SW 1271 (cell line): ENCODE measurements at places on chromosomes 16 and 17.
A peak's percentile ranks its signal among the peaks of the same experiment; 100 is the strongest.

DNA sequence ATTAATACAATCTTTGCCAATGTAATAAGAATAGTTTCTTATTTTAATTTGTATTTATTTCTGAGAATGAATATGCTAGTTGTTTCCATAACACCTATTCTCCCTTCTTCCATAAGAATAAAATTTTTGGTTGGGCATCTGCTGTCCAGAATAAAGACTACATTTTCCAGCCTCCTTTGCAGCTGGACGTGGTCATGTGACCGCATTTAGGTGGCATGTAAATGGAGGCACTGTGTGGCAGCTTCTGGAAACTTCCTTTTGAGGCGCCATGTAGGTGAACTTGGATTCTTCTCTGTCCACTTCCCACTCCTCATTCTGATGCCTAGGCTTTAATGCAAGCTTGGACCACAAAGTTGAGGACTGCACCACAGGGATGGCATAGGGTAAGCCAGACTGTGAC lies 215.4 kb upstream of the AXIN2 start:
- DNase-seq: no peak

GRCh38 chr16:85386467-85387170 lies 226.5 kb upstream of the GSE1 start:
- no peak for DNase-seq

DNA sequence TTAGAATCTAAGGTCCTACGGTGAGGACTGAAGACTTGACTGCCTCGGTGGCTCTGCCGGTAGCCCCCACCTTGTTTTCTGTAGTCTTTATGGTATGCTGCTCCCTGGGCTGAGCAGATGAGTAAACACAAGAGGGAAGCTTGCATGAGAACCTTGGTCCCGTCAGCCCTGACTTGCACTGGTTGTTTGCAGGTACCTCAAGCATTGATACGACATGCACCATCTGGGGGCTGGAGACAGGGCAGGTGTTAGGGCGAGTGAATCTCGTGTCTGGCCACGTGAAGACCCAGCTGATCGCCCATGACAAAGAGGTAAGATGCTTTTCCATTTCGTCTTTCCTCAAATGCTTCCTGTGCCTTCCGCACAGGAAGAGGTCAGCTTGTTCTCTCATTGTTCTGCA lies 21.1 kb upstream of the TACO1 start:
- no peak for DNase-seq

GRCh38 chr17:36816214-36816906 lies 120.9 kb upstream of the LHX1 start:
- DNase-seq: no peak

DNA sequence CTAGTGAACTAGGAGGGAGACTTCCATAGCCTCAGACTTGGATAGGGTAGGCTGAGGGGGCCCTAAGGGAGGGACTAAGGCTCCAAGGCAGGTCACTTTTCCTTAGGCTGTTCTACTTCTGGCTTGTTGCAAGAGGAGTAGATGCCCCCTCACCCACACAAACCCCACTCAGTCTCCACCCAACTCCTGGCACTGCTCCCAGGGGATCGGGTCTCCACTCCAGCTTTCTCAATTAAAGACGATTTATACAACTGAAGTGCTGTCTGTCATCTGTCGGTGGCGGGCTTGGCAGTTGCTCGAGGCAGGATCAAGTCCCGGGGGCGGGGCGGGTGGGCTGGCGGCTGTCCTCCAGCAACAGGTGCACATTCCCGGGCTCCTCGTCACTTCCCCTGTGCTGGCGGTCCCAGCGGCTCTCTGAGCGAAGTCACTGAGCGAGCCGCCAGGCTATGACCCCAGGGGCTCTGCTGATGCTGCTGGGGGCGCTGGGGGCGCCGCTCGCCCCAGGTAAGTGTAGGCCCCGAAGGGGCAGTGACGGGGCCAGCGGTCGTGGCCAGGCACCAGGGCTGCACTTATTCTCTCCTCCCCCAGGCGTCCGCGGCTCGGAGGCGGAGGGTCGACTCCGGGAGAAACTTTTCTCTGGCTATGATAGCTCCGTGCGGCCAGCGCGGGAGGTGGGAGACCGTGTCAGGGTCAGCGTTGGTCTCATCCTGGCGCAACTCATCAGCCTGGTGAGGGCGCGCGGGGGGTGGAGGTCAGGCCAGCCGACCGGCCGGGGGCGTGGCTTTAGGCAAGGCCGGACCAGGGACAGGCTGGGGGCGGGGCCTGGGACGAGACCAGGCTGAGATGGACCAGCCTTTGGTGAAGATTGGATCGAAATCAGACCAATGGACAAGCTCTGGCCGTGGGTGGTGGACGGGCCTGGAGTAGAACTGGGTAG lies at the start of gene CHRNB1:
Gene CHRNB1 (plus strand): TSS at position 380 of the 937 bp plus-strand sequence. CDS start 67 bp downstream, at position 447.
- DNase-seq: peak; percentile 82

- DNase-seq: peak; percentile 4
These were observed 85.9 kb downstream of the SNX29 start for GRCh38 chr16:12062343-12063003.

DNA sequence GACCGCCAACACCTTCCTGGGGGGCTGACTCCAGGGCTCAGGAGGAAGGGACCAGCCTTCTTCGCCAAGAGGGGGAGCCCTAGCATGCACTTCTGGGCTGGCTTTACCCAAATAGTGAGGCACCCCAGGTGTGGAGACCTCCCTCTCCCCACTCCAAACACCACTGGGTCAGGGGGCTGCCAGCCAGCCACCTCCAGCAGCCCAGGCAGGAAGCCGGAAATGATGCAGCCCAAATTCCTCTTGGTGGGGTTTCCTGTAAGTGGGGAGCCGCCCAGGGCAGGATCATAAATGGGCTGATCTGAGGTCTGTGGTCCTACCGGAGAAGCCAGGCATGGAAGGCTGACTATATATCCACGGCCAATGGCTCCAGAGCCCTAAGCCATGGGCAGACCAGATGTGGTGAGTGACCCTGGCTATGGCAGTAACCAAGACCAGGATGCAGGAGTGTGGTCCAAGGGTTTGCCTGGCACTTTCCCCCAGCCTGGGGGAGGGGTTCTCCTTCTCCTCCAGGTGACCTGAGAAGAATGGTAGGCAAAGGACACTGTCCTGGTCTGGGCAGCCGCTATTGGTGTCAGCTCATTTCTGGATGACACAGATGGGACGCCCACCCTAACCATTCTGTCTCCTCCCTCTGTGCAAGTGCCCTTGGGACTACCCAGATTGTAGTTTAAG lies 4.2 kb downstream of the GIT1 start:
- no peak for DNase-seq

DNA sequence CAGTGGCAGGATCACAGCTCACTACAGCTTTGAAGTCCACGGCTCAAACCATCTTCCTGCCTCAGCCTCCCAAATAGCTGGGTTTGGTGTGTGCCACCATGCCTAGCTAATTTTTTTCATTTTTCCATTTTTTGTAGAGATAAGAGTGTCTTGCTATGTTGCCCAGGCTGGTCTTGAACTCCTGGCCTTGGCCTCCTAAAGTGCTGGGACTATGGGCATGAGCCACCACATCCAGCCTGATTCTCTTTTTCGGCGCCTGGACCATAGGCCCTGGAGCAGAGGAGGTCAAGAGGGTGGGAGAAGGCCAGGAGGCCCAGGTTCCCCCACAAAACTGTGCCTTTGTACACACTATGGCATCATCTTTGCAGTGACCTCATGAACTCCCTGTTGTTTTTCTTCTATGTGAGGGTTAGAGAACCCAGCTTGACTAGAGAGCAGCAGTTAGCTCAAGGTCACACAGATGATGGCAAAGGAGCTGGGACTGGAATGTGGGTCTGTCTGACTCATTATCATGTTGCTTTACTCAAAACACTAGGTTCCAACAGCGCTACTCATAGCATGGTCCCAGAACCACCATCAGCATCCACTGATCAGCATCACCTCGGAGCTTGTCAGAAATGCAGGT lies 16.3 kb downstream of the SCN4A start:
- no peak for DNase-seq

DNA sequence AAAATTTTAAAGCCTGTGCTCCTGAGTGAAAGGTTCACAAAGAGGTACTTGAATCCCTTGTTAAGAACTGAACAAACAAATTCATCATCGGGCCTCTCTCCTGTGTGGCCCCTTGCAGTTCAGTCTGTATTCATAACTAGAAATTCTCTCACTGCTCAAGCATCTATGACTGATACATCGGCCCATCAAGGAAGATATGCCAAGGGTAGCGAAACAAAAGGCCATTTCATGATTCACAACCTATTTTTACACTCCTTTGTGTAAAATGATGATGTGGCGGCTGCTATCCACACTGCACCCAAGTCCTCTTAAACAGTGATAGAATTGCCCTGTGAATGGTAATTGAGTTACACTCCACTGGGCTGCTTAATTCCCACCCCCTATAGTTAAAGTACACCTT lies 204.6 kb downstream of the STX8 start:
- DNase-seq: peak; percentile 5

- no peak for DNase-seq
These were observed 20.3 kb upstream of the NFATC3 start for GRCh38 chr16:68064791-68065365.

- DNase-seq: no peak
These were observed 69.4 kb downstream of the SLC6A2 start for GRCh38 chr16:55725055-55725777.

DNA sequence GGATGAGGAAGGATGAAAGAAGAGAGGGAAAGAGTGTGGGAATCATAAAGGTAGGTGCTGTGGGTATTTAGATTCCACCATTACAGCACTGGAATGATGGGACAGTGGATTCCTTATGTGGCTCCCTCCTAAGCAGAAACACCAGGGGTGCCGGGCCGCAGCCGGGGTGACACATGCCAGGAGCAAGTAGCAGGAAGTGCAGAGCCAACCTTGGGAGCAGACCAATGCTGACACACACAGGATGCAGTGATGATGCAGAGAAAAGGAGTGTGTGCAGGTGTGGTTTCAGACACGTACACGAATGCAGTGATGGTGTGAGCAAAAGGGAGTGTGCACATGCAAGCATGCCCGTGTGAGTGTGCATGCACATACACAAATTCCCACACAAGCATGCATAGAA lies 338.0 kb downstream of the SLC39A11 start:
- DNase-seq: no peak

GRCh38 chr17:66762276-66762675 lies 72.6 kb upstream of the CACNG5 start:
- no peak for DNase-seq

DNA sequence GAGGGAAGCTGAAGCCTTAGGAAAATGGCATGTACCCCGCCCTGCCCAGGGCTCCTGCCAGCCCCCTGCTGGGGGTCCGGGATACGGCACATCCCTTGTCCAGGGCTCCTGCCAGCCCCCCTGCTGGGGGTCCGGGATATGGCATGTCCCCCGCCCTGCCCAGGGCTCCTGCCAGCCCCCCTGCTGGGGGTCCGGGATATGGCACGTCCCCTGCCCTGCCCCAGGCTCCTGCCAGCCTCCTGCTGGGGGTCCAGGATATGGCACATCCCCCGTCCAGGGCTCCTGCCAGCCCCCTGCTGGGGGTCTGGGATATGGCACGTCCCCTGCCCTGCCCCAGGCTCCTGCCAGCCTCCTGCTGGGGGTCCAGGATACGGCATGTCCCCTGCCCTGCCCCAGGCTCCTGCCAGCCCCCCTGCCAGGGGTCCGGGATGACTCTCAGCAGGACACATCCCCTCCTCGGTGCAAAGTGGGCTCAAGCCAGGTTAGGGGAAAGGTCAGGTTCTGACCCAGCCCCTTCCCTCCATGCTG lies 43.2 kb downstream of the RPH3AL start:
- no peak for DNase-seq

GRCh38 chr16:70685061-70685937 lies 554 bp downstream of the MTSS2 start:
- DNase-seq: no peak

DNA sequence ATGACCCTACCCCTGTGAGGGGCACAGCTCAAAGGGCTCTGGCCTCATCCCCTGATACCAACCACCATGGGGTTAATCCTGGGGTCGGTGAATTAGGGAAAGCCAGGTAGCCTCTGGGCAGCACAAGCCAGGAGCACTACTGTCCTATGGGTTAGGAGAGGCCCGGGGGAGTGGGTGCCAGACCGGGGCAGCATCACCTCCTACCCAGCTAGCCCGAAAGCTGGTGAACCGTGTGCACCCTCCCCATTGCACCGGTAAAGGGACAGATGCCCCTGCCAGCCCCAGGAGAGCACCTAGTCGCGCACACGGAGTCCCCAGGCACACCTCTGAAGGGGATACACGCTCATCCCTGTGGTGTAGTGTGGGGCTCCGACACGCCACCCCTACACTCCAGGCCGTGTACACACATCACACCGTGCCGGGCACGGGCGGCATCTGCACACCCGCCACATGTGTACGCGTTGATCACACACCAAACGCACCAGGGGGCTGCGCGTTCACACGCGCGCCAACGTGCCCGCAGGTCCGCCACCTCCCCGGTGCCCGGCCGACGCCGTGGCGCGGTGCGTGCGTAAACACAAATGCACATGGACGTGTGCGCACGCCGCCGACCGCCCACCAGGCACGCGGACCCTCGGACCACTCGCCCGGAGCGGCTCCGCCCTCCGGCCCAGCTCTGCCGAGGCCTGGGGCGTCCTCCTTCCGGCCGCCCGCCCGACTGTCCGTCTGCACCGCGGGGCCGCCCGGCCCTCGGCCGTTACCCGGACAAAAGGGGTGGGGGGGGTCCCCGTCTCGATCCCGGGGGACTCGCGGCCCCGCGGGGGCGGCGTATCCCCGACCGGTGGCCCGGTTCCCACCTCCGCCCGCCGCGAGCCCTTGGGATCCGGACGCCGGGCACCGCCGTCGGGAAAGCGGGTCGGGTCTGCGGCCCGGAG lies 785 bp downstream of the UBALD1 start:
- DNase-seq: no peak
